Activated CD8-positive, alpha-beta memory T cell treated with anti-CD3 and anti-CD28 coated beads for 36 hours (primary cell): ENCODE measurements at places on chromosomes 7 and 10. TPM values are rescaled to one million over a fixed set of nuclear protein-coding genes. Genes with fewer than 3 reads are reported as not detected.

The ADAM12 gene
- total RNA-seq = 0.32 TPM

The CYP2C19 gene
- total RNA-seq = not detected

The ZNF853 gene
- total RNA-seq = 3.9 TPM

The NANOS1 gene
- total RNA-seq = 0.10 TPM

The VAX1 gene
- total RNA-seq = not detected

The IGFBP3 gene
- 0.82 TPM for total RNA-seq

The ACHE gene
- total RNA-seq = 0.13 TPM

The CCL26 gene
- not detected for total RNA-seq

The SPDYE5 gene
- total RNA-seq = not detected

The CACNB2 gene
- total RNA-seq = not detected

The LRRD1 gene
- total RNA-seq = not detected

The PDZD8 gene
- total RNA-seq = 27.7 TPM

The UPK3BL1 gene
- total RNA-seq = 20.8 TPM

The MSS51 gene
- total RNA-seq = 1.5 TPM

The UNCX gene
- not detected for total RNA-seq

The KIF20B gene
- 49.6 TPM for total RNA-seq

The PLAU gene
- 0.25 TPM for total RNA-seq

The UFSP1 gene
- 4.8 TPM for total RNA-seq

The RNF148 gene
- total RNA-seq = not detected

The PFKP gene
- total RNA-seq = 277 TPM

The PDZD7 gene
- 0.27 TPM for total RNA-seq

The RPEL1 gene
- total RNA-seq = not detected

The H2BK1 gene
- total RNA-seq = not detected

The GPR158 gene
- total RNA-seq = not detected

The DYNC1I1 gene
- total RNA-seq = not detected

The ITIH2 gene
- total RNA-seq = not detected

The TEX47 gene
- total RNA-seq = not detected

The C10orf62 gene
- total RNA-seq = not detected

The MNX1 gene
- total RNA-seq = not detected

The HYAL4 gene
- not detected for total RNA-seq

The MOGAT3 gene
- total RNA-seq = not detected
